AG04449 (cell line): ENCODE measurements at places on chromosomes 1 and 21.
A peak's percentile ranks its signal among the peaks of the same experiment; 100 is the strongest.

DNA sequence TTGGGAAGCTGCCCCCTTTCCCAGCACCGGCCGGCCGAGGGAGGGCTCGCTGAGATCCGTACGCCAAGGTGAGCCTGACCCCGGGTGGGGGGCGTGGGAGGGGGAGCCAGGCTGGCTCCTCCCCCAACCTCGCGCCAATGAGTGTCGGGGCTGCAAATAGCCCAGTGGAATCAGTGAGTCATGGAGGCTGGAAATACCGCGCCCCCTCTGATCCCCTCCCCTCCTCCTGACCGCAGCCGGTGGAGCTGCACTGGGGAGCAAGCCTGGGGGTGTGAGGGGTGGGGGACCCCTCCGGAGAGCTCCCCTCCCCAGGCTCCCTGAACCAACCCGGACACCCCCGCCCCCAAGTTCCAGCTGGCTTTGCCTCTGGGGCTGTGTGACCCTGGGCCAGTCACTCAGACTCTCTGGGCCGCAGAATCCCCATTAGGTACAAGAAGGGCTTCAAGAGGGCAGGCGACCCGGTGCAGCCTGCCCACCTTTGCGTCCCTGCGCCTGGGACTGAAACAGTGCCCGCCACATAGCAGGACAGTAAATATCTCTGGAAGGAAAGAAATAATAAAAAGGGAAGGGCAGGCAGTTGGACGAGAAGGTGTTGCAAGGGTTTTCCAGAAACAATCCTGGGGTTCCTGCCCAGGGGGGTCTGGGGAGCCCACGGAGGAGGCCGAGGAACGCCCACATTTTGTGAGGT lies 4.5 kb downstream of the HSPB7 start:
- DNase-seq = no peak

DNA sequence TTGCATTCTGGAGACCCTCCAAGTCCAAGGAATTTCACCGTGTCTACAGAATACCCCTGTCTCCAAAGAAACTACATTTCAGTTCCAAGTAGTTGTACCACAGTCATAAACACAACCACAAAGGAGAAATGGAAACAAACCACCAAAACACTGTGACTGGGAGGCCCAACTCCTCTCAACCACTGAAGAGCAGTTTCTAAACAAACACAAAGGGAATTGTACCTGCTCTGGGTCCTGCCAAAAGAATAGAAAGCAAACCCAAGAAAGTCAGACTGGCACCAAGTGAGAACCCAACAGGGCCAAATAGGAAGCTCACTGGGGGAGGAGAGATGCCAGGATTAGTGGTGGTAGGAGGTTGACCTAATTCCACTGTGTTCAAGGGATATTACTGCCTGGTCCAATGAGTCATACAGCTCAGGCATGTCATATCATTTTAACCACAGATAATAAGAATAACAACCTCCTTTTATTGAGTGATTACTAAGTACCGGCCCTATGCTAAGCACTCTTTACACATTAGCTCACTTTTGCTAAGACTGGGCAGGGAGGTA lies 123.9 kb upstream of the PPP2R5A start:
- DNase-seq = peak; percentile 52

DNA sequence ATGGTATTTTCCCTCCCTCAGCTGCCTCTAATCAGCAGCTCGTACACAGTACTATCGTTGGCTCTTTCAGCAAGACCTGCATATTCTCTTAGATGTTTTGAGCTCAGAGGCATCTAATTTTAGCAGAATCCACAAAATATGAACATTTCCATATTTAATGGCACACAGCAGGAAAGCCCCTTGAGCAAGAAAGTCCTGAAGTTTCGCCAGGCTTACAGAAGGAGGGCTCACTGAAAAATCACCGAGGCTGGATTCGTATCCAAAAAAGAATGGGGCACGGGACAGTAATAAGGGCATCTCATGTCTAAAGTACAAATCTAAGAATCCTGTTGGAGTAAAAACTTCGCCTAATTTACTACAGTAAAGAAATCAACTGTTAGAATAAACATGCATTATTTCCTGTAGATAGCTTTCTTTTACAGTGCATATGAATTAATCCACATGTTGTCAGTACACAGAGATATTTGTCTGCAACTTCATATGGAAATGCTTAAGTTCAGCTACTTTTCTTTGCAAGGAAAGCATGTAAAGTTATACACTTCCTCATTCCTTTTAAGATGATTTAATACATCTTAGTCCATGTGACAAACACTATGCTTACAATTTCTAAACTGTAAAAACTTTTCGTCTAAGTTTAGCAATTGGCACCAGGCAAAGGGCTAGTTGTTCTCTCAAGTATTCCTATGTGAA lies 1205.3 kb upstream of the ADGRL4 start:
- no peak for DNase-seq

DNA sequence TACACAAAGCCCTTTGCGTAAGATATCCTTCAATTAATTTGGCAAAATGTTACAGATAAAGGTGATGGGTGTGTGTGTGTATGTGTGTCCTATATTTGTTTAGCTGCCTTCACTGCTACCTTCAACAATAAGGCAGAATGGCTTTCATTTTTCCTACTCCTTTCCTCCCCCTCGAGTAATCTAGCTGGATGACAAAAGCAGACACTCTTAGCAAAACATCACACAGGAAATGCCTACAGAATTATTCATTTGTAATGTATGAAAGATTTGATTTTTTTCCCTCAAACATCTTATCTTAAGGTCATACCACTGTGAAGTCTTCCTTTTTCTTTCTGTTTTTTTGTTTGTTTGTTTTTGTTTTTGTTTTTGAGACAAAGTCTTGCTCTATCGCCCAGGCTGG lies 10.6 kb downstream of the PTPN22 start:
- peak; percentile 19 for DNase-seq

DNA sequence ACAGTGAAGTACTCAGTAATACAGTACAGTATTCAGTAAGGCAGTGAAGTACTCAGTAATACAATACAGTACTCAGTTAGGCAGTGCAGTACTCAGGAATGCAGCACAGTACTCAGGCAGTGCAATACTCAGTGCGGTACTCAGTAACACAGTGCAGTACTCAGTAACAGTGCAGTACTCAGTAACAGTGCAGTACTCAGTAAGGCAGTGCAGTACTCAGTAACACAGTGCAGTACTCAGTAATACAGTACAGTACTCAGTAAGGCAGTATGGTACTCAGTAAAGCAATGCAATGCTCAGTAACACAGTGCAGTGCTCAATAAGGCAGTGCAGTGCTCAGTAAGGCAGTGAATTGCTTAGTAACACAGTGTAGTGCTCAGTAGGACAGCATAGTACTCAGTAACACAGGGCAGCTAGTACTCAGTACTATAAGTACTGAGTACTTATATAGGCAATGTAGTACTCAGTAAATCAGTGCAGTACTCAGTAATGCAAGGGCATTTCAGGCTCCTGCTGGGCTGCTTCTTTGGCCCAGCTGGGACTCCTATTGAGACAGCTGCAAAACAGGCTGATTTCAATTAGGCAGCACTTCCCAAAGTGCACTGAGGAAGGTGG lies 411.3 kb downstream of the DISC1 start:
- DNase-seq = no peak

GRCh38 chr1:1786836-1787605 lies 8.8 kb upstream of the NADK start:
- DNase-seq = no peak

- no peak for DNase-seq
These were observed 102.3 kb upstream of the FGGY start for GRCh38 chr1:59194621-59195020.

DNA sequence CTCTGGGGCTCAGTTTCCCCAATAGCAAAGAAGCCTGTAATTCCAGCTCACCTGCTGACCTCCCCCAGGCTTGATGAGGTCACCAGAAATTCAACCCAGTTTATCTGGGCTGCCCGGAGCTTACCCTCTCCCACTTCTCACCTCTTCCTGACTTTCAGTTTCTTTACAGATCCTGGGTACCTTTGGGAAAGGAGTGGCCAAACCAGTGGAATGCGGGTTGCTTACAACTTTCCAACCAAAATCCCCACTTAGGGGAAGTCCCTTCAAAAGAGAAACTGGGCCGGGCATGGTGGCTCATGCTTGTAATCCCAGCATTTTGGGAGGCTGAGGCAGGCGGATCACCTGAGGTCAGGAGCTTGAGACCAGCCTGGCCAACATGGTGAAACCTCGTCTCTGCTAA lies 5.9 kb upstream of the MARCKSL1 start:
- no peak for DNase-seq

- no peak for DNase-seq
These were observed 690.7 kb downstream of the NCAM2 start for GRCh38 chr21:21688889-21689288.

GRCh38 chr1:3018051-3018471 lies 3.2 kb upstream of the ACTRT2 start:
- no peak for DNase-seq

DNA sequence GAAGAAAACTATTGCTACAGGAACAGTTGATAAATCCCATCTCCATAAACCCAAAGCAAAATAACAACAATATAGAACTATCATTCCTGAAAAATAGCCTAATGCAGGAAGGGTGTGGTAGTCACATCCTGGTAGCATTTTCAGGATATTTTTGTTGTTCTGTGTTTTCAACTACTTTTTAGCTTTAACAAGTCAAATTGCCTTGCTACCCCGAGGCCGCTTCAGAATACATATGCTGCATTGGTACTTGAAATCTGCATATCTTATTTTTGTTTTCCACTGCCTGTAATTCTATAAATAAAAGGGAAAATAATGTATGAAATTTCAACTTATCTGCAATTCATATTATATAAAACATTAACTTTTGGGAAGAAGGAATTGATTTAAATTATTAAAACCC lies 36.8 kb upstream of the SYT14 start:
- no peak for DNase-seq

DNA sequence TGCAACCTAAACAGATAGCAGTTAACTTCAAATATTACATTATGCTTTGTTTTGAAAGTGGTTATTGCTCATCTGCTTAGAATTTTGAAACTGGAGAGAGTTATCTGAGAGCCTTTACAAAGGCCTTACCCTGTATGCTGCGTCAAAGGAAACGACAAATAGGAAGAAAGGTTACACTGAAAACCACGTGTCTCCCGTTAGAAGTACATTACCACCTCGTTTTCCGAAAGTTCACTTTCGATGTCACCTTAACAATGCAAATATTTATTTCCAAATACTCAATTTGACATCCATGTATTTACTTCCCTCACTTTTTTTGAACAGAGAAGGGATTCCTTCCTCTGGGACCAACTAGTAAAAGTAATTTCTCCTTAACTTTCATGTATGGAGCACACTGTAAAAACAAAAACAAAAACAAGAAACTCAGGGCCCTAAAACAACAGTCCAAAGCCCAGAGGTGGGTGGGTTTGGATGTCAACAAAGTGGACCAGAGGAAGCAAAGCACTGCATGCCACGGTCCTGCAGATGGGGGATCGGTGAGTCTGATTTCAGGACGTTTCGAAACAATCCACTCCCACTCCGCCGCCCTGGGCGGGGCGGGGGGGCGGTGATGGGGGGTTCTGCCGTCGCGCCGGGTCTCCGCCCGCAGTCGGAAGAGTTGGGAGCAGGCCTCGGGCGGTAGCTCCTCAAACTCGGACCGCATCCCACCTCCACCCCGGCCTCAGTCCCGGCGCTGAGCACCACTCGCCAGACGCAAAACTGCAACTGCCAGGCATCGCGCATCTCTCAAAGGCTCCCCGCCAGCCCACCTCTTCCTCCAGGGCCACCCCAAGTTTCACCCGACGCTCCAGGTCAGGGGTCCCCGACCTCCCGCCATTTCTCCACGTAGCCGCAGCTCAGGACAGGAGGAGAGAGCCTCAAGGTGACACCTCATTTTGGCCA lies 841 bp downstream of the ADSS2 start:
- peak; percentile 29 for DNase-seq

GRCh38 chr1:223678841-223679240 lies 13.3 kb upstream of the CAPN8 start:
- DNase-seq = no peak

GRCh38 chr1:77533660-77534305 lies 148.7 kb downstream of the ZZZ3 start:
- no peak for DNase-seq

DNA sequence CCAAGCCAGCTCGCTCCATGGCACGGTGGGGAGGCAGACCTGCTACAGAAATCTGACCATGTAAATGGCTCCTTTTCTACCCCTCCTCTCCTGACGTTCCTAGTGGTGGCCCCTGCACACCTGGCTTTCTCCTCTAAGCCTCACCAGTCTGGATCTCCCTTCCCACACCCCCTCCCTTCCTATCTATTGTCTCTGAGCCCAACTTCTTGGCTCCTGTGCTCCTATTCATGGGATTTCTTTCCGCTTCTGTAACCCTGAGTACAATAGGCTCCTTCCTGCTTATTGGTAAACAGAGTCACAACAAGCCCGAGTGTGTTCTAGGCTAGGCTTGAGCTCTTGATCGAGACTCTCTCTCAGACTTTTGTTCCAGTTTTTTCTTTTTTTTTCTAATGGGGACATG lies 17.6 kb downstream of the OPTC start:
- DNase-seq = no peak

GRCh38 chr1:8551057-8551456 lies 233.1 kb downstream of the SLC45A1 start:
- no peak for DNase-seq

GRCh38 chr21:35528116-35529042 lies 479.3 kb upstream of the RUNX1 start:
- DNase-seq = no peak

- no peak for DNase-seq
These were observed 99.1 kb downstream of the JAK1 start for GRCh38 chr1:64867266-64867665.

DNA sequence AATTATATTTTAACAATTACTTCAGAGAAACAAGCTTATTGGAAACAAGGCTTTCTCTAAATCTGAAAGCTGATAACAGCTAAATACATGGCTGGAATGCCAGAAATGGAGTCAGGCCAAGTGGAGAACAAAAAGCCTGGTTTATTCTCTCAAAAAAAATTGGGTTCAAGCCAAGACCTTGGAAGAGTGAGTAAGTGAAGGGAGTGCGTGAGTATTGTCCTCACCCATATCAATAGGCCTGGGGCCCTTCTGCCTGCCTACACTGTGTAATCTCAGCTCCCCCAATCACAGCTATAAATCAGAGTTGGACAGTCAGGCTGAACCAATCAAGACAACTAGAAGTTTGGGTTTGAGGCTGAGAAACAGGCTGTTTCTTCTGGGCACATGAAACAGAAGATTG lies 7.4 kb downstream of the KYAT3 start:
- DNase-seq = no peak

GRCh38 chr1:160819186-160819585 lies 23.2 kb downstream of the LY9 start:
- DNase-seq = no peak

- no peak for DNase-seq
These were observed 136.1 kb downstream of the TGFB2 start for GRCh38 chr1:218481116-218481775.

- no peak for DNase-seq
These were observed 46.2 kb upstream of the KCNE1 start for GRCh38 chr21:34558166-34558565.

- no peak for DNase-seq
These were observed 318.5 kb upstream of the RUNX1 start for GRCh38 chr21:35367553-35367952.

DNA sequence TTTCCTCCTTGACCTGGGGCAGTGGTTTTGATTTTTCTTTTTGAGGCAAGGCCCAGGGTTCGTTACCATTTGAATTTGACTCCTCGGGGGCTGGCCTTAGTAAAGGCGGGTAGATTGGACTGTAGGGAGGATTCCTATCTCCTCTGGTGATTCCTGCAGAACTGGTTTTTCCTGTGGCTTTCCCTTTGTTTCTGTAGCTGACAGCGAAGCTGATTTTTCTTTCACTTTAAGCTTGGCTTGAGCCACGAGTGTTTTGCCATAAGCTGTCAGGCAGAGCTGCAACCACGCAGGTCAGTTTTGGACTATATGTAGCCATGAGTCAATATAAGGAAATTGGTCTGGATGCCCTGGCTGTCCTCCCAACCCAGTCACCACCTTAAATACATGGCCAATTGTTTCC lies 28.7 kb upstream of the KCNJ15 start:
- DNase-seq = no peak

GRCh38 chr1:97918961-97919360 lies 1.9 kb downstream of the DPYD start:
- no peak for DNase-seq
